ENCODE measurements at places on chromosomes 3 and 15. TPM values are rescaled to one million over a fixed set of nuclear protein-coding genes. Genes with fewer than 3 reads are reported as not detected.

The MYRIP gene
- not detected for polyA plus RNA-seq

DNA sequence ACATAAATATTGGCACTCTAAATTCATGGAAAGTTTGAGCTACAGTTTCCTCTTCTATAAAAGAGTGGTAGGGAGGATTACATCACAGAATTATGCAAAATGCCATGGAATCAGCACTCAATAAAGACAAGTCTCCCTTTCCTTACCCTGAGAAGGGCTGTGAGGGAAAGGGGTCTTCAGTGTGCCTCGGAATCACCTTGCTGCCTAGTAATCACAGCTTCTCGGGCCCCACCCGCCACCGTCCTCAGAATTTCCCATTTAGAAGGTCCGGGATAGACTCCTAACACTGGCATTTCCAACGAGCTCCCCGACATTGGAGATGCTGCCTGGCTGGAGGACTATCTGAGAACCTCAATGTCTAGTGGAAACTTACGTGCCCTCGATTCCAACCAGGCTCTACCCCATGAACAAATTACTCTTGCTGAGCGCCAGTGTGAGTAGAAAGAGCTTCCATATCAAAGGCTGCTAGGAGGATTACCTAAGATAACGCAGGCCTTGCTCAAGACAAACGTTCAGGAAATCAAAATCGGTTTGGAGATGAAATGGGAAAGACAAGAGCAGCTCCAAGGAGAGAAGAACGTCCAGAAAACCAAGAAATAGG, 92.1 kb upstream of the CHD2 start:
- DNase-seq: no peak

DNA sequence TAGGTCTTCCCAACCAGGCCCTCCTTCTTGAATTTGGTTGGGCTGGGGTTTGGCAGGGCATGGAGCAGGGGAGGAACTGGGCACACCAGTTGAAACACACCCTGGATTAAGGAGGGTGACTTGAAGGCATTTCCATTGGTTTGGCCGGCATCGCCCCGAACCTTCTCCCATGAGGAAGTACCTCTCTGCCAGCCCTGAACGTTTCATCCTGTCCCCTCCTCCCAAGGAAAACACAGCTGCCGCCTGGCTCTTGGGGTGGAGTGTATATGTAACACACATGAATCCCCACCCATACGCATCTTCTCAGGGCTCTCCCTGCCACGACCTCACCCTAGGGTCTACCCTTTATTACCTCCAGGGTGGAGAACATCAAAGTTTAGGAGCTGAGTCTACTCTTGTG, 14.6 kb downstream of the UBAP1L start:
- no peak for DNase-seq

The PLAAT1 gene
- not detected for polyA plus RNA-seq

GRCh38 chr15:62209322-62209721, 44.2 kb upstream of the C2CD4B start:
- no peak for DNase-seq

DNA sequence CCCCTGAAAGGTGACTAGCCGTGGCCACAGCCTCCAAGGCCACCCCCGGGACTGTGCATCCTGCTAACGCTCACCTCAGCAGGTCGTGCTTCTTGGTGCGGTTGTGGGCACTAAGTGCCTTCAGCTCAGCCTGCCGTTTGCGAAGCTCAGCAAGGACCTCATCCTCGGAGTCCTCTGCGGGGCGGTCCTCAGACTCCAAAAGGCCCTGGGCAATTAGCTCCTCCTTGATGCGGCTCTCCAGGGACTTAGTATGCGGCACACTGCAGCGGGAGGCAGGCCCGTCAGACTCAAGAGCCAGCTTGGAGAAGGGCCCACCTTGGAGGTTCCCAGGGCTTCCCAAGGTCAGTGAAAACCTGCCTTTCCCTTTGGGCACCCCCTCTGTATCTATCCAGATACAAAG, 8.3 kb downstream of the TADA3 start:
- no peak for DNase-seq

The TUSC7 gene
- not detected for polyA plus RNA-seq

DNA sequence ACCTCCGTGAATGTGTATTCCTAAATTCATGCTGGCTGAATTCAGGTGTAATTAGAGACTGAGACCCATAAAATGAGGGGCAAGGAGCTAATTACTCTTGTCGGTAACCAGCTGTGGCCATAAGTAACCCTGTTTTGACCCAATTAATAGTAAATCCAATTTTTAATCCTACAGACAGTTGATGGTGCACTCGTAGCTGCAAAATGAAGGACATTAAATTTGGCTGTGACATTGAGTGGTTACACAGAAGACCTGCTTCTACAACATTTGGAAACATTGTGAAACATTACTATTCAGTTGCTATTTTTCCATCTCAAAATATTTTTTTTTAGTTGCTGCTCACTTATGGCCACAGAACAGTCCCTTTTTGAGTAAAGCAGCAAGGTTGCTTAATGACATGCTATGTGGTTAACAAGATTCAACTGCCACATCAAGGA, 33.0 kb downstream of the MBNL1 start:
- no peak for DNase-seq

DNA sequence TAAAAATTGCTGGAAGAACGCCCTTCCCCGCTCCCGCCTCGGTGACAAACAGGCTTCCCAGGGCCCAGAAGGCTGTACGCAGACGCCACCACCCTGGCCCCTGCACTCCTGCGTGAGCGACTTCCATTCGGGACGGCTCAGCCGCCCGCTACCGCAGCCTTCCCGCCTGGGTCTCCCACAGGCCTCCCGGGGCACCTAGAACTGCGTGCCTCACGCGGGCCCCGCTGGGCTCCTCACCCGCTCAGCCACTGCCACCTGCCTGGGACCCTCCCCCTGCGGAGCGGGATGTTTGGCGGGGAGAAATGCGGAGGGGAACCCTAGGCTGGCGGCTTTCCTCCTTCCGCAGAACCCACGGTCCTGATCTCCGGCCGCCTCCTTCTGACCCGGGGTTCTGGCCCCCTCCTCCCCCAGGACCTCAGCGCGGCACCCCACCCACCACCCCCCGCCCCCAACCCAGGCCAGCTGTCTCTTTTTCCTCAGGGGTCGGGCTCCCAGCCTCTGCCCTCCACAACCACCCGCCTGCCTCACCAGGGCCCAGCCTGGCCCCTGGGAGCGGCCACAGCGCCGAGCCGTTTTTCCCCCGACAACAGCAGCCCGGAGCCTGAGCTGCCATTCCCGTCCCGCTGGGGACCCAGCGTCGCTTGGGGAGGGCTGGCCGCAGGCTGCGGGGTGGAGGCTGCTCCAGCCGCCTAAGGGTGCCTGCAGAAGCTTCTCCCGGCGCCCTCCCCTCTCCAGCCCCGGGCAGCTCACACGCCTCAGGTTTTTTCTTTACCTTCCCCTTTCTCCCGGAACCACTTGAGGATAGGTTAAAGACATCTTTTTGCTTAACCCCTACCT, 27.6 kb upstream of the RAB7A start:
- DNase-seq: no peak

DNA sequence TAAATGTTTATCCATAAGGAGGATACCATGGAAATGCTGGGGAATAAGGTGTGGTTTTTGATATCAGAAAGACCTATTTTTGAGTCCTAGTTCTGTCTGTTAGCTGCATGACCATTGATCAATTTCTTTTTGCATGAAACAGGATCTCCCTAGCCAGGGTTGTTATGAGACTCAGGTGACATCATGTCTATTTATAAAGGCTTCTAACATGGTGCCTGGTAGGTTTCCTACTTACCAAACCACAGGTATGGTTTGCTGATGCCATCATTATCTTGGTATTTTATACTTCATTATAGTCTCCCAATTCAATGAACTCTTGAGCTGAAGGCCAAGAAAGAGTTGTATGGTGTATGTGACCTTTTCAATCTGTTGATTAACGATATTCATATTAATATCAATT, 144.0 kb downstream of the CLSTN2 start:
- no peak for DNase-seq

- DNase-seq: no peak
These were observed 65.9 kb upstream of the TNIK start for GRCh38 chr3:171526146-171526545.

The SPINK8 gene
- polyA plus RNA-seq: not detected

The BFSP2 gene
- 0.86 TPM for polyA plus RNA-seq

Measured in CD4-positive, alpha-beta memory T cell (primary cell).